ENCODE measurements at places on chromosomes 12 and 14. TPM values are rescaled to one million over a fixed set of nuclear protein-coding genes. Genes with fewer than 3 reads are reported as not detected.

Gene SCNN1A
- total RNA-seq, result 0.66 TPM

Gene IRF2BPL
- 34.9 TPM for total RNA-seq

GRCh38 chr14:89849931-89850330, 104.6 kb downstream of the EFCAB11 start:
- DNase-seq, result no peak

- DNase-seq, result no peak
Measured at GRCh38 chr14:86790408-86791364, 1202.3 kb downstream of the GALC start.

Gene OASL
- 51.1 TPM for total RNA-seq

Gene TRAFD1
- 63.9 TPM for total RNA-seq

Gene GPR84
- total RNA-seq, result not detected

Gene CLEC4C
- not detected for total RNA-seq

GRCh38 chr12:104643093-104643818, 186.5 kb downstream of the CHST11 start:
- DNase-seq, result no peak

DNA sequence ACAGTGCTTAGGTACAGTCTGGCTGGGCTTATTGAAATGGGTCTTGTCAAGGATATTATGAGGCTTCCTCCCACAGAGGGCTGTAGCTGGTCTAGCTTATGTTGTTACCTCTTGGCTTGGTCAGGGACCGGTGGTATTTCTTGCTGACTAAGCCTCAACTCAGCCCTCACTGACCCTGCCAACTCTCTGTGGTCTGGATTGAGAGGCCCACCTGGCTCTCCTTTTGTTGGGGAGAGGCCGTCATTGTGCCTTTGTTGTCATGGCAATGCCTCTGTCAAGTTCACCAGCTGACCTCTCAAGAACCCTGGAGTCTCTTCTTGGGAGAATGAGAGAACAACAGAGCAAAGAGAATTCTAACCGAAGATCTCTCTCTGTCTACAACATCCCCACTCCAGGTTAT, 245.6 kb upstream of the NPAS3 start:
- peak; percentile 85 for DNase-seq

Gene CAPZA3
- not detected for total RNA-seq

GRCh38 chr12:67276421-67276820, 7.3 kb downstream of the CAND1 start:
- no peak for DNase-seq

GRCh38 chr14:61145034-61145902, 135.9 kb downstream of the TMEM30B start:
- DNase-seq, result peak; percentile 27

GRCh38 chr12:112881602-112882001, 25.2 kb upstream of the OAS1 start:
- DNase-seq, result no peak

Gene GLIPR1L1
- total RNA-seq, result not detected

DNA sequence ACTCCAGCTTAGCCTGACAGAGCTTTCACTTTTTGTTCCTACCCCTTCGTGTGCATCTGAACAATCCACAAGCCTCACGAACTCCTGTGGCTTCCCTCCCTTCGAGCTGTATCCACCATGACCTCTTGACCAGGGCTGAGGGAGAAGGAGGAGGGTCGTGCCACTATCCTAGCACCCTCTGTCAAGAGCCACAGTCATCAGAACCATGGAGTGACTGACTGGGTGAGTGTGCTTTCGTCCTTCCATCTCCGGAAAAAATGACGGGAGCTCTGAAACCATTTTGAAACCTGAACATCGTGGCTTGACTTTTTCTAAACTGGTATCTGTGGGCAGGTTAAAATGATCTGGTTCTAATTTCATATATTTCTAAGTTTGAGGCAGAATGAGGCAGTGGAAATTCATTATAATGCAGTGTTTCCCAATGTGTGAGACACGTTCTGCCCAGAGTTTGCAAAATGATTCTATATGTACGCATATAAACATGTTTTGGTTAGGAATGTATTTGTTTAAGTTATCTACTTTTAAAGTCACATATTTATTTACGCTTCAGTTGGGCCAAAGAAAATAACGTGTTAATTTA, 27.0 kb downstream of the IL26 start:
- DNase-seq, result no peak

Gene LMO3
- not detected for total RNA-seq
